ENCODE measurements at places on chromosomes 2 and 18. TPM values are rescaled to one million over a fixed set of nuclear protein-coding genes. Genes with fewer than 3 reads are reported as not detected.

GRCh38 chr18:62060820-62061219 lies 126.0 kb downstream of the PIGN start:
- no peak for DNase-seq

Gene PPP3R1
- total RNA-seq, result 62.2 TPM

DNA sequence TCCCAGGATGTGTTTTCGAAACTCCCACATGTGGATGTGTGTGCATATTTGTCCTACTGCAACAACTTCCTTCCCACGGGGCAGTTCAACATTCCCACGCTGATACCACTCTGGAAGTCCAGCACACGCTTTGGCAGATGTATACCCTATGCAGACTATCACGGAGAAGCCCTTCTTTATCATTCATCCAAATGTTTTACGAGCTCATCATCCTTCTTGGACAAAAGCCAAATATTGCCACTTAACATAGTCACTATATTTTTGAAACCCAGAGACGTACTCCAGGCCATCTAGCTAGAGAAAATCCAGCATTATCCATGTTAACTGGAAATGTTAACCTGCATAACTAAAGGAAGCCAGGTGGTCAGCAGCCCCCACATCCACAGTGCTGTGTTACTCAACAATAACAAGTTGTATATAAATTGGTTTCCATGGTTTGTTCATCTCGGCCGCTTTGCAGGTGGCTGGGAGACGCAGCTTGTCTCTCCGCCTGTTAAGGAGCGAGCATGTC lies 131.5 kb downstream of the ZNF532 start:
- peak; percentile 97 for DNase-seq

Gene CDH7
- total RNA-seq, result not detected

- DNase-seq, result no peak
Observed at GRCh38 chr18:43888598-43888997, 611.3 kb upstream of the SYT4 start.

- no peak for DNase-seq
Observed at GRCh38 chr2:130985831-130986649, 107.2 kb downstream of the FAM168B start.

Gene GPR17
- total RNA-seq, result not detected

DNA sequence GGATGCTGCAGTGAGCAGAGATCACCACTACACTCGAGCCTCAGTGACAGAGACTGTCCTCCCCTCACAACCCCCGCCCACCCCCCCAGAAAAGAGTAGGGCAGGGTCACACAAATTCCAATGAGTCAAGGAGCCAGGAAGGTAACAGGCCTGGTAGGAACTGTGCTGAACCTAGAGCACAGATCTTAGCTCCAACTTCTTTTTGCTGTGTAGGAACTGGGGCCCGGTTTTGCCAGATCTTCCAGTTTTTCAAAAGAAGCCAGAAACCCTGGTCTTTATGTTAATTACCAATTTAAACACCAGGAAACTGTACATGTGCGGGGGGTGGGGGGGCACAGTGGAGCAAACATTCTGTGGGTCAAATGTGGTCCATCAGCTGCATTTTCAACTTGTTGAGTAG lies 71.0 kb downstream of the PRPF40A start:
- DNase-seq, result no peak

DNA sequence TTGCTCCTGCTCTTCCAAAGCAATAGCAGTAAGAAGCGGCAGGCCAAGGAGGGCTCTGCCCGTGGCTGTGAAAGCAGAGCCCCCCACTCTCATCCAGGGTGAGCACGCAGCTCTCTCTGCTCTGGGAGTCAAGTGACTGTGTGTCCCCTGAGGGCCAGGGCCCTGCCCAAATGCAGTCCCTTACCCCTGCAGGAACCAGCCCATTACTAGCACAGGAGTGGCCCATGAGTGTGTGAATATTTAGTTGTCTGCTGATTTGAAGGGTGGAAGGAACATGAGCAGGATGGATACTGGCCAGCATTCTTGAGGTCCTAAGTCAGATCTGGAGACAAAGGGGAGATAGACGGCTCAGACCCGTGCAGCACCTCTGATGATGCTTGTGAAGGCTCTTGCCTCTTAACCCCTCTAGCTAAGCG lies 69.7 kb upstream of the FOSL2 start:
- DNase-seq, result no peak

Gene CPS1
- total RNA-seq, result 0.88 TPM

GRCh38 chr18:12934454-12935071 lies 13.2 kb upstream of the SEH1L start:
- DNase-seq, result peak; percentile 80

- no peak for DNase-seq
Observed at GRCh38 chr2:2587354-2587753, 256.3 kb upstream of the MYT1L start.

DNA sequence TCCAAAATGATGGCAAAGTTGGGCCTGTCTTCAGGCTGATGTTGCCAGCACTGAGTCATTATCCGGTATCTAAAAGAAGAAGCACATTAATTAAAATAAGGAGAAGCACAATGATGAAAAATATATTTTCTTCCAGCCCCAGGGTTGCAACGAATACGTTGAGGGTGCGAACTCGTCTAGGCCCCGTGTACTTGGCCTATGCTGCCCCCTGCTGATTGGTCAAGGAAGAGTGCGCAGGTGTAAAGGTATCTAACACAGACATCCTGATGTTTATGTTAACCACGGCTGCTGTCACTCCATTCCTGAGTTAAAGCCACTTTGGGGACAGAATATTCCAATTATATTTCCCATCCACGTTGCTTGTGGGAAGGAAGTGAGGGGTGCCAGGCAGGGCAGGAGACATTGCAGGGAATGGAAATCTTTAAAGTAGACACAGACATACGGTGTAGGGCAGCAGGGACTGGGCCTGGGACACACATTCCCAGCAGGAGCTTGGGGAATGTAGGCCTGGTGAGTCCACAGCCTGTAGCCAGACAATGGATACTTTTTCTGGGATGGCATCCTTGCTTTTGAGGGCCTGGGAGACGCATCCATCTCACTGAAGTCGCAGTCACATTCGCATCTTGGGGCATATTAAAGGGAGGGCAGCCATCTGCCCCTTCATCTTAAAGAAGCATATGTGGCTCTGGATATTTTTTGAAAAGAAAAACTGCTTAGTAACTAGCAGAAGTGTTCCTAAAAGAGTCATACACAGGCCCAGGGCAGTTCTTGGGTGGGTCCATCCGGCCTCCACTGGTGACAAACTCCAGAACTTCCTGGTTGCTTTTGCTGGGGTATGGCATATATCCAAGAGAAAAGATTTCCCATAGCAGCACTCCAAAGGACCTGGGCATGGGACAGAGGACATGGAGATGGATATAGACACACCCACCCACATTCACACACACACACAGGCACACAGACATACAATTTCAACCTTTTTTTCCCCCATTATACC lies 81.9 kb downstream of the CLIP4 start:
- DNase-seq, result peak; percentile 56

DNA sequence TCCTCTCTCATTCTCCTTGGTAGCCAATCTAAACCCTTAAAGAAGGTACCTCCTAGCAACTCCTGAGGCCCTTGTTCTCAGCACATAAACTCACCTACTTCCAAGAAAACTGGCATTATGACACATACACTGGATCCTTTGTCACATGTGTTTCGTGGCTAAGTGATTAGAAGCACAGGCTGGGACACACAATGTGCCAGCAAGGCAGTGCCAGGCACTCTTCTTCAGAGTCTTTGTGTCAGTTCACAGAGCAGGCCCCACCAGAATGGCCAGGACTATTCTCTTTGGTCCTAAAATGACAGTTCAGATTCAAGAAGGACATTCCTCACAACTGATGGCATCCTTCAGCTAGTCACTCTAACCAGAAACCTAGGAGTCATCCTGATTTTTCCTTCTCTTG lies 40.3 kb downstream of the SMC6 start:
- DNase-seq, result no peak

DNA sequence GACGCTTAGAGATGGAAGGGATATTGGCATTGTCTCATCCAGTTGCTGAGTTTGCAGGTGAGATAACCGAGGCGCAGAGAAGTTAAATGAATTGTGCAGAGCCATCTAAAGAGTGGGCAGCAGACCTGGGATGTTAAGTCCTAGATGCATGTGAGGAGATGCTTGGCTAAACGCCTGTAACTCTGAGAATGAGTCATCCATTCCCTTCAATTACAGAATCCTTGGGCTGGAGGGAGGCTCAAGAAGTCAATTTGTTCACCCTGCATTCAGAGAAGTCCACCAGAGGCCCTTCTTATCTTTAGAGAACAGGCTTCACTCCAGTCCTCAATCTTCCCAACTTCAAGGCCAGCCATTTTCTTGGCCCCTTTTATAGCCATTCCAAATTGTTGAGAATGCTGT lies 1.6 kb downstream of the EHD3 start:
- DNase-seq, result peak; percentile 21

Gene MALL
- total RNA-seq, result 114 TPM

- DNase-seq, result no peak
Observed at GRCh38 chr2:71561441-71562267, 108.3 kb downstream of the DYSF start.

Gene NTSR2
- total RNA-seq, result not detected

- DNase-seq, result peak; percentile 74
Observed at GRCh38 chr2:142165790-142166189, 35.0 kb upstream of the LRP1B start.

- DNase-seq, result no peak
Observed at GRCh38 chr2:10863837-10864236, 47.9 kb upstream of the KCNF1 start.

DNA sequence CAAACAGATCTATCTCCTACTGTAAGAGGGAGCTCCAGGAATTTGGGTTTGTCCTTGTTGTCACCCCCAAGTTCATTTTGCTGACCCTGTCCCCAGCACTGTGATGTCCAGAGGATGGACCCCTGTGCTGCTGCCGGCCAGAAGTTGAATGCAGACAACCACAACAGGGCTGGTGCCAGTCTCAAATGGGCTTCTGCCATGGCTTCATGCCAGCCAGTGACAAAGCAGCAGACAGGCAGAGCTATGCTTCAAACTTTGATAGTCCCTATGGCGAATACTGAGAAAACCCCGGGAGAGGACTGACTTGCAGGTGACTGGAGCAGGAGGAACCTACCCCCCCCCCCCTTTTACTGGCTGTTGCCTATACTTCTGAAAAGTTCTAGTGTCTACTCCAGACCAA lies 3.2 kb downstream of the SMAD7 start:
- DNase-seq, result peak; percentile 40

- no peak for DNase-seq
Observed at GRCh38 chr2:60216452-60216995, 336.9 kb downstream of the BCL11A start.

DNA sequence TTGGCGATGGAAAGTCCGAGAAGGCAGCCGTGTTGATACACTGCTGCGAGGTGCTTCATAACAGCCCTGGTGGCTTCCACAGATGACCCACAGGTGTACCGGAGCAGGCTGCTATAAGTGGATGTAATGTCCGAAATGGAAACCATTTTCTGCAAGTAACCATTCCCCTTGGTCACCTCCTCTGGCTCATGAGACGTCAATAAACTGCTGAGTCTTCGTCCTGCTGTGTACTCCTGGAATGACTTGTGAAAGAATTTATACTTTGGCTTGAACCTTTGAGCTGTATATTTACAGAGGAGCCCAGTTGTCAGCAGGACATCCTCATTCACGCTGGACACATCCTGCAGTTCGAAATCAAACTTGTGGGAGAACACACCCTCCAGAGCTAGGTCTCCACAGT lies 14.4 kb downstream of the NLRC4 start:
- no peak for DNase-seq

Gene CD302
- total RNA-seq, result 10.6 TPM

DNA sequence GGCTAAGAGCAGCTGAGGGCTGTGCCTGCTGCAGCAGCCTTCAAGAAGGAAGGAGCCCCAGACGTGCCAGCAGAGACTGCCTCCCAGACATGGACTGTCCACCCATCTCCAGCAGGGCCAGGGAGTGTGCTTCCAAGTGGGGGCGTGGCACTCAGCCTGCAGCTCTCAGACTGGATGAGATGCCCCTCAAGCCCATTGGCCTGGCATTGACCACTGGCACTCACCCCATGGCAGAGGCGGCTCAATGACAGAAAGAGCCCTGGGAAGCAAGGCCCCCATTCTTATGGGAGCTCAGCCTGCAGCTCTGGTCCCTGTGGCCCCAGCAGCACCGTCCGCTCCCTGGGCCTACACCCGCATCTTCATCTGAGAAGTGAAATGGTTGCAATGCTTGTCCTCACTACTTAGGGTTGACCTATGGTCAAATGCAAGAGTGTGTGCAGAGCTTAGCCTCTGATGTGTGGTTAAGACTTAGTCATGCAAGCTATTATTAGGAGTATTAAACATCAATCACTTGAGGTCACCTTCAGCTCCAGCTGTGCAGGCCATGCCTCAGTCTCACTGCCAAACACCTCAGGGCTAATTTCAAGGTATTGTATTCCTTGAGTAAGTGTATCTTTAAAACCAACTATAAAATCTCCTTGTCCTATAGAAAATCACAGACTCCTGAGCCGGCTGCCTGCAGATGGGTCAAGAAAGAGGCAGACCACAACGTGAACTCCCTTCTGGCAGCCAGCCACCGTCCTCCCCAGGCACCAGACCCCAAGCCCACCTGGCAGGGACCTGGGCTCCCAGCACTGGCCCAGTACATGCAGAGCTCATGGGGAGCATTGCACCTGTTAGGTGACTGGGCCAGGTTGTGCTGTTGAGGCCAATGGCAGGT lies 194.8 kb downstream of the NDUFA10 start:
- DNase-seq, result peak; percentile 7

Gene CAD
- 81.0 TPM for total RNA-seq

- DNase-seq, result no peak
Observed at GRCh38 chr2:198414976-198415375, 610.6 kb downstream of the PLCL1 start.

- DNase-seq, result no peak
Observed at GRCh38 chr18:28512357-28512756, 335.4 kb upstream of the CDH2 start.

GRCh38 chr2:168277276-168277675 lies 29.9 kb upstream of the STK39 start:
- no peak for DNase-seq

GRCh38 chr2:226274143-226274542 lies 525.5 kb downstream of the IRS1 start:
- DNase-seq, result no peak

DNA sequence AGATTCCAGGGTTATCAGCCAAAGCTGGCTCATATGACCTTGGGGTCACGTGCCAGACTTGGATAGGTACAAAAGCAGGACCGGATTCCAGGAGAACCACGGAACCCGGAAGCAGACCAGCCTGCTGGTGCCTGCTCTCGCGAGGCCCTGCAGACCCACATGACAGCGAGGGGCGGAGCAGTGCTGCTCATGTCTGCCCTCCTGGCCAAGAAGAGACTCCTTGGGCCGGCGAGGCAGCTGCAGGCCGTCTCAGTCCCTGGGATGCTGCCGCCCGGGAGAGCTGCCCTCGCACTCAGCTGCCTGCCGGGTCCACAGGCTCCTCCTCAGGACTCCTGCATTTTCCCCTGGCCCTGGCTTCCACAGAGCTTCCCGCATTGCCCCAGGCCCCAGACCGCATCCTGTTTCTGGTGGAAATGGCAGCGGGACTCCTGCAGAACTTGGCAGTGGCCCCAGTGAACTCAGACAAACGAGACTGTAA lies 739.5 kb downstream of the SOCS6 start:
- DNase-seq, result no peak

Gene LHCGR
- not detected for total RNA-seq

Gene ZDBF2
- 9.6 TPM for total RNA-seq
